ENCODE measurements at places on chromosomes 6 and 20.

GRCh38 chr6:125904871-125905270 lies 51.7 kb upstream of the HINT3 start:
- DNase-seq, result peak; percentile 55

DNA sequence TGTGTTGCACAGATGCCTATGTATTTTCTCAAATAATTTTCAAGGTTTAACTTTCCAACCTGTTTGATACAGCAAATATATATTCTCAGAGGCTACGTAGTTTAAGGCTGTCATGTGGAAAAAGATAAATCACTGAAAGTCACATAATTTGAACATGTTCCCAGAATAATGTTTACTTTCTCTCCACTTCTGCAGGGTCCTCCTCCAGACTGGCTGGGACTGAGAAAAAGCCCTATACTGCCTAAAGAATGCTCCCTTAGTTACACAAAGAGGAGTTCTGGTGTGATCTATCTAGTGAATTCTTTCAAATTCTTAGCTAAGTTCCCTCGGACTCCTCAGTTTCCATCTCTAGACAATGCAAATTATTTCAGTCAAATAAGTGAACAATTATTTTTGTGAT lies 411.0 kb downstream of the C6orf118 start:
- no peak for DNase-seq

- DNase-seq, result no peak
These were observed 8.9 kb downstream of the VSTM2L start for GRCh38 chr20:37911838-37912281.

- no peak for DNase-seq
These were observed 133.6 kb downstream of the CDH26 start for GRCh38 chr20:60091861-60092260.

GRCh38 chr20:14830466-14830865 lies 493.1 kb upstream of the FLRT3 start:
- no peak for DNase-seq

DNA sequence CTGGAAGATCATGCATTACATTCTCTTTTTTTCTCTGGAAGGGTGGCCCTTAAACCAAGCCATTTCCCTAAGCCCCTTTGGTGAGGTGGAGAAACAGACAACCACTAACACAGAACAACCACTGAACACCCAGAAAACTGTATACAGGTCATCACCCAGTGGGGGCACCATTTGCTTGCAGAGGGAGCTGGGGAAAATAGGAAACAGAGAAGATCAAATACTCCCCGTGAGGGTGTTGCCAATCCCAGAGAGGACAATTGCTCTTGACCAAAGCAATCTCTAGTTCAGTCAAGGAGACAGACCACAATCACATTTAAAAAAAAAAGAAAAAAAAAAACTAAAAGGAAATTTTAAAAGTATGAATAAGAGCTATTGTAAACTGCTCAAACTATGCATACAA lies 865 bp upstream of the DAAM2 start:
- DNase-seq, result no peak

- DNase-seq, result no peak
These were observed 1.3 kb upstream of the SMLR1 start for GRCh38 chr6:130825772-130826441.

- DNase-seq, result no peak
These were observed 23.6 kb upstream of the TGM6 start for GRCh38 chr20:2357114-2357513.

Measured in activated CD4-positive, alpha-beta T cell treated with anti-CD3 and anti-CD28 coated beads, Interleukin-2, amount 50 U/mL, for 48 hours (primary cell).